ENCODE measurements at places on chromosomes 3 and 15. TPM values are rescaled to one million over a fixed set of nuclear protein-coding genes. Genes with fewer than 3 reads are reported as not detected.

Gene APH1B
- total RNA-seq: 1.6 TPM

Gene TMEM40
- total RNA-seq: not detected

Gene HCLS1
- total RNA-seq: not detected

Gene CSPG5
- total RNA-seq: 1.5 TPM

Gene FBN1
- 18.1 TPM for total RNA-seq

Gene DUOX1
- not detected for total RNA-seq

Gene GRIP2
- total RNA-seq: 3.7 TPM

Gene XCR1
- total RNA-seq: not detected

Gene PLCL2
- 2.9 TPM for total RNA-seq

Gene RTP1
- not detected for total RNA-seq

Gene UTS2B
- total RNA-seq: not detected

Gene CCDC13
- total RNA-seq: 2.5 TPM

Gene CCR3
- not detected for total RNA-seq

Gene KBTBD8
- total RNA-seq: 2.1 TPM

Gene MINDY4B
- total RNA-seq: not detected

Gene IL16
- 1.6 TPM for total RNA-seq

Gene ZBED2
- total RNA-seq: not detected

Gene MUC13
- total RNA-seq: not detected

Gene ATP2B2
- not detected for total RNA-seq

Gene SLC24A1
- 8.8 TPM for total RNA-seq

Gene PPP1R14D
- not detected for total RNA-seq

Gene TRNT1
- 69.0 TPM for total RNA-seq

Gene C3orf20
- total RNA-seq: not detected

Gene C2CD4B
- not detected for total RNA-seq

Gene PRICKLE2
- 0.32 TPM for total RNA-seq

Gene ALPK3
- 0.42 TPM for total RNA-seq
